ENCODE measurements at places on chromosomes 2 and 18.

DNA sequence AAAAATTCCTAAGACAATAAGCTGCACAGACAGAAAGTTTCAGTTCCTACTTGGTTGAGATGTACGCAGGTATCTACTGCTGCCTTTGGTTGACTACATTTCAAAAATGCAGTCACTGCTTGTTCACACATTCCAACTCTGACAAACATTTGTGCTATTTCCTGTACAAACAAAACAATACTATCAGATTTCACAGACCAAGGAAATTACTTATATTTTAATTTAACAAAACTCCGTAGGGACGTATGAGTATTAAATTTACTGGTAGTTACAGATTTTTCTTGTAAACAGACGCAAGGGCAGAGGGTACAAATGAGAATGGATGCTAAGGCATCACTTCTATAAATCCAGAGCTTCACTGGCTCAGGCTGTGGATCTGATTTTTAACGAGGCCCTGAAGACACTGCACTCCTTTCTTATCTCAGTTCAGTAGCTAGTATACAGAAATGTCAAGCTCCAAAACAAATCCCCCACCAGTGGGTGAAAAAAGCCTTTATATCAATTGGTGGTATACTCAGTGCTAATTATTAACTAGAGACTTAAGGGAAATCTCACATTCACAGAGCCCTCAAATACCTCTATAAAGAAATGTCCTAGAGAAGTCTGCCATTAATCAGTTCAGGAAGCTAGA lies 31.7 kb upstream of the TTC32 start:
- peak; percentile 60 for DNase-seq

DNA sequence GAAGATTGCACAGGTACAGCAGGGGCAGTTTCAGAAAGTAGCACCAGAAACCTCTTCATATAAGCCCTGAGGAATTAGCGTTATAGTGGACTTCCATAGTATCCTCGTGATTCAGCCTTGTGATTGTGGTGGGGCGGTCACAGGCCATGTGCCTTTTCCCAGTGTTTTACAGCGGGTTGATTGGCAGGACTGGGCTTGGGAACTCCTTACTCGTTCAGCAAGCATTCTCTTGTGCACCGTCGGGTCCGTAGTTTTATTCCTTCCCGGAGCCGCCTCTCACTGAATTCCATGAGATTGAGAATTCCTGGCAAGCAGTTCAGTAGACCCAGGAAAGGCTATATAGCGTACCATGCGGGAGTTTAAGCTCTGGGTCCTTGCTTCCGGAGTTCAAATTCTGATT lies 5.2 kb downstream of the COPS8 start:
- DNase-seq: no peak

GRCh38 chr2:166419616-166419934 lies 43.8 kb upstream of the SCN9A start:
- DNase-seq: peak; percentile 54

DNA sequence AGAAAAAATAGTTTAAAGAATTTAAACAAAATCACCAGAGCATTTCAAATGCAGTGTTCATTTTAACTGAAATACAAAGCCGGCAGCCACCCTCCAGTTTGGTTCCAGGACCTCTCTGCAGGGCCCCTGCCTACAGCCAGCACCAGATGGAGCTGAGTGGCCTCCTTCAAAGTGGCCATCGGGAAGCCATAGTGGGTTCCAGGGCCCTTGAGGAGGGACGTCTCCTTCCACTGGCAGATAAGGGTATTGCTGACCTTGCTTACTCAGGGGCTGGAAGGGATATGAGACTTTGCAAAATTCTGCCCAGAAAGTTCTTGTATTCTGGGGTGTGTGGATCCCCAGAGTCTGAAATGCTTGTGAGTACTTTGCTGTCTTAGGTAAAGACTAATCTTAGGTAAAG lies 205.2 kb upstream of the APCDD1 start:
- DNase-seq: no peak

DNA sequence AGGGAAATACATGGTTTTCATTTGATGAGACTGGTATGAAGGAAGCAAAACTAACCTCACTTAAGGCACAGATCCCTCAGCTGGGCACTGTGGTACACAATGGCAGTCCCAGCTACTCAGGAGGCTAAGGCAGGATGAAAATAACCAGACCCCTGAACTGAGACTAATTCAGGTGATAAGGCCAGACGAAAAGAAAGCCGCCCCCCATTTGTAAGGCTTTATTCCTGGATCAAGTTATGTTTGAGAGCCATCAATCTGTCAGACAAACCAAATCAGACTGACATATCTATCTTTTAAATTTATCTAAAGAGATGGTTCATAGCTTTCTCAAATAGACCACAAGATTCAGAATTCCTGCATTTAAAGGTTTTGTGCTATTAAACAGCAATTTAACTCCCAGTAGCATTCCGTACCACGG lies 4.1 kb downstream of the SRSF7 start:
- DNase-seq: no peak

DNA sequence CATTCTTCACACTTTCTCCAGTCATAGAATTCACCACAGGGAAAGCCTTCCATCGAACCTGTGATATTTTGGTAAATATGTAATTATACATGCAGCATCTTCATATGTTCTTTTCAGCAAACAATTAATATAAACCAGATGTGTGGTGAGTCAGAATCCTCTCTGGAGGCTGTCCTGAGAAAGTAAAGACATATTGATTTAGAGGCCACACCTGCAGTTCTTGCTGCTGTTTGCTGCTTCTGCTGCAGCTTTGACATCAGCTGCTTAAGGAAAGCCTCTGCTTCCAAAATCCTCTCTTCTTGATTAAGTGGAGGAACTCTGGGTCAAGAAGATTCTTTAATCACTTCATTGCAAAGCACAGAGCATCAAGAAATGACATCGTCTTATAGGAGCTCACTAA lies 568.8 kb upstream of the ZEB2 start:
- DNase-seq: no peak

GRCh38 chr2:189440644-189440946 lies 679 bp upstream of the WDR75 start:
- DNase-seq: no peak

- DNase-seq: no peak
These were observed 29.9 kb downstream of the SESTD1 start for GRCh38 chr2:179234658-179235240.

GRCh38 chr18:79483971-79484491 lies 88.3 kb downstream of the NFATC1 start:
- no peak for DNase-seq
